ENCODE measurements at places on chromosomes 12 and 14.

GRCh38 chr14:90757452-90757851 is 58.8 kb downstream of the TTC7B start:
- no peak for DNase-seq

DNA sequence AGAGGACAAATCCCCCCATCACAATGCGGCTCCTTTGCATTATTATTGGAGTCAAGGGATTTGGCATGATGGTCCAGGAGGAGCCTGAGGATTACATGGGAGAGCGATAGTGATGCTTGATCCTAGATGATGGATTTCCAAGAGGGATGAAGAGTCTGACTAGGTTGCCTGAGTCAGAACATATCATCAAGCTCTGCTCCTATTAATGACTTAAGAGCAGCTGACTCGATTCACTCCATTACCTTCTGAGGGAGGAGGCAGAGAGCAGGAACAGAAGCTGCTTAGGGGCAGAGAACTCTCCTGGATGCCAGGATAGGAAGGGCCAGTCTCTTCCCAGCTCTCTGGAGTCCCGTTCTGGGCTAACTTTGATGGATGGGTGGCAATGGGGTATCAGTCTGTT is 54.0 kb upstream of the CISTR start:
- DNase-seq = no peak

- DNase-seq = no peak
Measured at GRCh38 chr12:111411185-111411764, 5.6 kb downstream of the SH2B3 start.

GRCh38 chr12:28497889-28498411 is 307.7 kb downstream of the CCDC91 start:
- no peak for DNase-seq

- no peak for DNase-seq
Measured at GRCh38 chr12:2307550-2307949, 254.8 kb downstream of the CACNA1C start.

DNA sequence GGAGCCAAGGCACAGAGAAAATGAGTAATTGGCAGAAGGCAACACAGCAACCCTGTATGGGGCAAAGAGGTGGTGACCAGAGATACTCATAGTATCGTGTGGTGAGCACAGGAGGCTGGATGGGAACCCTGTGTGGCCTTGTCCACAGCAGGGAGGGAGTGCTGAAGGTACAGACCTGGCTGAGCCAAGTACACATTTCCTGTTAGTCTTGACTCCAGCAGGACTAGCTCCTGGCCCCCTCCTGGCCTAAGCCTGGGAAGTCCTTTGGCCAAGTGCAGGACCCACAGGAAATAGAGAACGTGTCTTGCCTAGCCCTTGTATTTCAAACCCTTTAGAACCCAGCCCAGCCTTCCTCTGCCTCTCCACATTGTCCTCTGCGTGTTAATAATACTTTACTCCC is 289.8 kb upstream of the PWP1 start:
- no peak for DNase-seq

DNA sequence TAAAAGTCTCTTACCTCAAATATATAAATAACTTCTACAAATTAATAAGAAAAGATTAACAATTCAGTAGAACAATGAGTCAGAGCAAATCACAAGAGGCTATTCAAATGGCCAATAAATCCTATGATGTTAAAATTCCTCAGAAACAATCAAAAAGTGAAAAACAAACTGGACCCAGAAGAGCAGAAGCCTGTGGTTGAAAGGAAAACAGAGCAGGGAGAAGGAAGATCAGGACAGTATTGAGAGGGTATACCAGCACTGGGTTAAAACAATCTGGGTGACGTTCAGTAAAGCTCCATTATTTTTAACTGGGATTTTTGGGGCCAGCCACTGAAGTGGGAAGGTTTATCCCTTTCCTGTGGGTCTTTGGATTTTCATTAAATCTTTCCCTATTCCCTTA is 39.7 kb upstream of the PCED1B start:
- no peak for DNase-seq

- DNase-seq = peak; percentile 91
Measured at GRCh38 chr14:105045710-105046326, 19.4 kb downstream of the GPR132 start.

GRCh38 chr14:101705733-101706508 is 55.6 kb upstream of the PPP2R5C start:
- no peak for DNase-seq

GRCh38 chr12:89163918-89164317 is 188.4 kb downstream of the DUSP6 start:
- no peak for DNase-seq

DNA sequence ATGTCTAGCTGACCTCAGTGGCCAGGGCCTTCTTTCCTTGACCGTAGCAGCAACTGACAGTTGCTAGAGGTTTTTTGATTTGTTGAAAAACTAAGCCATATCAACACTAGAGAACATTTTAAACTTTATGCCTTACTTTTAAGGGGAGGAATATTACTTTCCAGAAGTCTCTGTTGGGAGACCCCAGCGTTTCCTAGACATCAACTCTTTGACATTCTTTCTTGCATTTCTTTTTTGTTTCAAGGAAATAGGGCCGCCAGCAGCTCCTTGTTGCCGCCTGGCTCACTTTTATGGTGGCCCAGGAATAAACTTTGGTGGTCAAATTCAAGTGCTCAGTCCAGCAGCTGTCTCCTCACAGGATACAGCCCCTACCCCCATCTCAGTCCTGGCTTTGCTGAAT is 2.5 kb upstream of the HOXC11 start:
- DNase-seq = no peak

DNA sequence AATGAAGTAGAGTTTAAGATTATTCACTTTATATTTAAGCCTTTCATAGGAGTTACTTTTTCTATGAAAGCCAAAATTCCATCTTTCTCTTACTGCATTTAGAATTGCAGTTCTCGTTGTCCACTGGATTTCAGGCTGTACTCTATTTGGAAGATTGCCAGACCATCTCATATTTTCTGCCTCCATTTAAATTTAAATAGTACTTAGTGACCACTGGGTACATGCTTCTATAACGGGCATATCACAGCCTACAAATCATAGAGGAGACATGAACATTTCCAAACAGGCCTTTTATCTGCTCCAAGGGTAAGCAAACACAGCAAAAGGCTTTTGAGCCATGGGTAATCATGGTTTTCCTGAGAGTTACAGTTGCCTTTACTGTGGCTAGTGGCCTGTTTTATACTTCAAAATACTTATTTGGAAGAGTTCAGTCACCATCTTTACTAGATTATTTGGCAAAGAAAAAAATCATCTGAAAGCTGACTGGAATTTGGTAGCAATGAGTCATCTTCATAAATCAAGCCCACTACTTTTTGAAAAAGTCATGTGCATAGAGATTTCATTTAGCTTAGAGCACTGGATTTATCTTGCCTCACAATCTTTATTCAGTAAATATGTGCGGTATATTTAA is 15.7 kb downstream of the ANO6 start:
- DNase-seq = no peak
